ENCODE measurements at places on chromosomes 12 and 14.

DNA sequence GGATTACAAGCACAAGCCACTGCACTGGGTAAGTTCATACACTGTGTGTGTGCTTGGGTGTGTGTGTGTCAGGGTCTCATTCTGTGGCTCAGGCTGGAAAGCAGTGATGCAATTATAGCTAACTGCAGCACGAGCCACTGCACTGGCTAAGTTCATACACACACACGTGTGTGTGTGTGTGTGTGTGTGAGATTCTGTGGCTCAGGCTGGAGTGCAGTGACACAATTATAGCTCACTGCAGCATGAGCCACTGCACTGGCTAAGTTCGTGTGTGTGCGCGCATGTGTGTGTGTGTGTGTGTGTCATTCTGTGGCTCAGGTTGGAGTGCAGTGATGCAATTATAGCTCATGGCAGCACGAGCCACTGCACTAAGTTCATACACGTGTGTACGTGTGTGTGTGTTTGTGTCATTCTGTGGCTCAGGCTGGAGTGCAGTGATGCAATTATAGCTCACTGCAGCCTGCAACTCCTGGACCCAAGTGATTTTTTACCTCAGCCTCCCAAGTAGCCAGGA lies 85.4 kb downstream of the HECTD1 start:
- DNase-seq, result no peak

DNA sequence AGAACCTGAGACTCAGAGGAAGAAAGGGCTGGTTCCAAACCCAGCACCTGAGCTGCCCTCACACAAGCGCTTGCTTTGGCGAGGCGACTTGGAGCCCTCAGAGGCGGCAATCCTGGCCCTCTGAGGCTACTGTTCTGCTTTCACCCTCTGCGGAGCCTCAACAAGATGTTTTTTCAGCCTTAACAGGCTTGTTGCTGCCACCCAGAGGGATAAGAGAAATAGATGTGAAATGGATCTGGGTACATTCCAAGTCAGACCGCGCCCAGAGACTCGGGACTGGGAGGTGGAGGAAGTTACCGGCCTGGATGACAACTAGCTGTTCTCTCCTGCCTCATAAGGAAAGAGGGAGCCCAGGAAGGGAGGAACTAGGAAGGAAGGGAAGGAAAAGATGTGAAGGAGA lies 89.6 kb downstream of the TTC7B start:
- peak; percentile 7 for DNase-seq

DNA sequence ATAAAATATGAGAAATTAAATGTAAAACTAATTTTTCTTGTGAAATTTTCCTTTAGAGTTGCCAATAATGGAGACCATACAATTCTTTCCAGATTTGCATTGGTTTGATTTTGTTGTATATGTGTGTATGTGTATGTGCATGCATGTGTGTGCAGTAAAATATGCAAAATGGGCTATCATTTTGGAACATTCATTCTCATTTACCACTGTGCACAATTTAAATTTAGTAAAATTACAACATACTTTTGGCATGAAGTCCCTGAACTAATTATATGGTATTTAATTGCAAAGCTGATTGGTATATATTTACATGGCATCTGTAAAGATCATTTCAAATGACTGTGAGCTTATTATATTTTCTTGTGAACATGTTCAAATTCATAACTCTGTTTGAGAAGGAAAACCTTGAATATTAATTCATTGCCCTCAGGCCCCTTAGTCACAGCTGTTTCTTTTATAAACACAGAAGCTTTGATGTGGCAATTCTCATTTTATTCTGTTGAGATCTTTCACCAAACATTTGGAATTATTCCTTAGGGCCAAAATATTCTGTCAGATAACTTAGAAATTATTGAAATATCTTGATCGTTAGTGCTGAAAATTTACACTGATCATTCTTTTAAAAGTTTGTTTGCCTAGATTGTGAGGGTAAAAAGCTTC lies 17.6 kb downstream of the KERA start:
- peak; percentile 36 for DNase-seq

DNA sequence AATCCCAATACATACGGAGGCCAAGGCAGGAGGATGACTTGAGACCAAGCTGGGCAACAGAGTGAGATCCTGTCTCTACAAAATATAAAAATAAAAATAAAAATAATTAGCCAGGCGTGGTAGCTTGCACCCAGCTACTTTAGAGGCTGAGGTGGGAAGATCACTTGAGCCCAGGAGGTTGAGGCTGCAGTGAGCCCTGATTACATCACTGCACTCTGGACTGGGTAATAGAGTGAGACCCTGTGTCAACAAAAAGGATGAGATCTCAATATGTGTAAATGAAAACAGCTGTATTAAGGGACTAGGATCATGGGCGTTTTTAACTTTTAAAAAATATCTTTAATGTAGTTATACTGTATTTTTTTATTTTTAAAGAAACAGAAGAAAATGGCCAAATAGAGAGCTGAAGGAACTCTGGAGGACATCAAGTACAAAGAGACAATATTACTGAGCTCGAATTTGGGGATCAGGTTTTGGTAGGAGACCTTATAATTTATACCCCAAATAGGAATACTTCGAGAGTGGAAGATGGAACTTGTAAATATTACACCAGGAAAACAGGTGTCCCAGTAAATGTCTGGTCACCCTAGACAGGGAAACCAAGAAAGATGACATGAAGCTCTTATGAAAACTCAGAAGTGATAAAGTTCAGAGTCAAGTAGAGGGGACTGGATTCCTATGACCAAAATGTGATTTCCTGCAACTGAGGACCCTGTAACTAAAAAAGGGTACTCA lies 13.1 kb downstream of the BATF start:
- no peak for DNase-seq

GRCh38 chr12:123114304-123115083 lies 36.4 kb downstream of the PITPNM2 start:
- no peak for DNase-seq

GRCh38 chr12:100484891-100485471 lies 11.3 kb downstream of the NR1H4 start:
- DNase-seq, result no peak

GRCh38 chr12:124975276-124975675 lies 13.7 kb downstream of the DHX37 start:
- DNase-seq, result no peak

GRCh38 chr12:93214523-93215289 lies 163.0 kb upstream of the NUDT4 start:
- no peak for DNase-seq

- DNase-seq, result no peak
Measured at GRCh38 chr12:91952916-91953315, 192.7 kb downstream of the BTG1 start.

DNA sequence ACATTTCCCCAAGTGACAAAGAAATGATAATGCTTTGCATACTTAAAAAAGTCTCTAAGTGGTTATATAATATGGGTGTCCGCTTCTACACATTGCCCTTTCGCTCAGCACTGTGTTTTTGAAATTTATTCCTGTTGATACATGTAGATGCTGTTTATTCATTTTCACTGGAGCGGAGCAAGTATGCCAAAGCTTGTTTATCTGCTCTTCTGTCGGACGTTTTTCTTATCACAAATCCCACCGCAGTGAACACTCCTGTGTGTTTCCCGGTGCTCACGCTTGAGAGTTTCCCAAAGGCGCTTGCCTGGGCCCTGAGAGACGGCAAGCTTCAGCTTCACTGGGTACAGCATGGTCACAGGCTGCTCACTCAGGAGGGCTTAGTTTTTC lies 50.2 kb downstream of the TPCN1 start:
- no peak for DNase-seq

Measured in EL (cell line).